IPS DF 6.9 (cell line): ENCODE measurements at places on chromosomes 7 and 10.

DNA sequence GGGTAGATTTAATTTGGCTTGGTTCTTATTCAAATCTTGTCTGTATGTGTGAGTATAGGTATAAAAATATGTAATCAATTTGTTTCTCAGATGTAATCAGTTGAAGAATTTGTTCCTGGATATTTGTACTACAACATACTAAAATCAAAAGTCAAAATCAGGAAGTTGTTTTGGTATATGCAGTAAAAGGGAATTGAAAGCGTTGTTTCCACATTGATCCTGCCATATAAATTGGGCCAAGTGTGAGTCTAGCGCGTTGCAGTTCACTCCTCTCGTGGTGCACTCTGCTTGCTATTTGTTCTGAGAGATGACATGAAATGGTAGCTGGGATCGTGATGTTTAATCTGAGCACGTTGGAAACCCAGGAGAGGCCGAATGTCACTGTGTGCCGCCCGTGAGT lies 55.9 kb downstream of the SHH start:
- no peak for DNase-seq

- no peak for DNase-seq
Measured at GRCh38 chr7:69708857-69709256, 110.6 kb downstream of the AUTS2 start.

GRCh38 chr7:94431176-94431575 lies 36.5 kb downstream of the COL1A2 start:
- DNase-seq: no peak

DNA sequence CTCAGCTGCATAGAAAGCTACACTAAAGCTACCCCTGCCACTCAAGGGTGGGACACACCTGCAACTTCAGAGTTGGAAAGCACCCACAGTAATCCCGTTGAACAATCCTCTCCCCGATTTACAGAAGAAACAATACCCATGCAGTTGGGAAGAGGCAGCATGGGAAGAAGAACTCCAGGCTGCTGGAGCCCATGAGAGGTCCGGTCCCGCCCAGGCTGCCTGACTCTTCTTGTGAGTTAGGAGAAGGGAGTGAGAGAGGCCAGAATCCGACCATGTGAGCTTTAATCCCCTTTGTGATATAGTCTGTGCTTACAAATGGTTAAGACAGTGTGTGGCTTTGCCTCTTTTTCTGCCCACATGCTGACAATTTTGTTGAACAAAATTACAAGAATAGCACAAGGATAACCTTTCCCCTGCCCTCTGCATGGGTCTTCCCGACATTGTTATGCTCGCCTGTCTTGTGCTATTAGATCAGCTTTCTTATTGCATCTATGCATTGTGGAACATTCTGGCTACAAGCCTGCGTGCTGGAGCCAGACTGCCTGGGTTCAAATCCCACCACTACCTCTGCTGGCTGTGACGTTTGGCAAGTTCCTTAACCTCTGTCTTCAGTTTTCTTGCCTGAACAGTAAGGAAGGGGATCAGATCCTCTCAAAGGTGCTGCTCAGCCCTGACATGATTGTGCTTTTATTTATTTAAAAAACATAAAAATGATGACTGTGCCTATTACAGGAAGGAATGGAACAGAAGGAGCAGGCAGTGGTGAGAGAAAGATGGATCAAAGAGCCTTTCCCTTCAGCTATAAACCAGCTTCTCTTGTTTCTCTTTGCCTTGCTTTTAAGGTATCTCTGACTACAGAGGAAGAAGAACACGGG lies 56.0 kb downstream of the BPGM start:
- no peak for DNase-seq

- no peak for DNase-seq
Measured at GRCh38 chr7:87517136-87517815, 41.8 kb upstream of the ABCB4 start.

- no peak for DNase-seq
Measured at GRCh38 chr10:14124941-14125340, 205.8 kb downstream of the FRMD4A start.

DNA sequence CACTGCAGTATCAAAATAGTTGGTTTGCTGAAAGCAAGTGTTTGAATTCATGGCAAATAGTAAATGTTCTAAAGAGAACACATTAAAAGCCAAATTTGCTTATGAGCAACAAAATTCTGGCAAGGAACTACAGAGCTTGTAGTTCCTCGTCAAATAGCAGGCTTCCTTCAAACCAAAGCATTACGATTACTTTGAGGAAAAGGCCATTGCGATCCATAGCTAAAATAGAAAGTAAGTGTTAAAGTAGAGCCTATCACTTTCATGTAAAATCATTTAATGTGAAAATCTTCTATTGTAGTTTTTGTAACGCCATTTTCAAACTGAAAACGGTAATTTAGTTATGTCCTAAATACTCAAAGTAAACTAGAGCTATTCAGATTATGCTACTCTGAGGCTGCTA lies 20.1 kb downstream of the CACNA2D1 start:
- no peak for DNase-seq

DNA sequence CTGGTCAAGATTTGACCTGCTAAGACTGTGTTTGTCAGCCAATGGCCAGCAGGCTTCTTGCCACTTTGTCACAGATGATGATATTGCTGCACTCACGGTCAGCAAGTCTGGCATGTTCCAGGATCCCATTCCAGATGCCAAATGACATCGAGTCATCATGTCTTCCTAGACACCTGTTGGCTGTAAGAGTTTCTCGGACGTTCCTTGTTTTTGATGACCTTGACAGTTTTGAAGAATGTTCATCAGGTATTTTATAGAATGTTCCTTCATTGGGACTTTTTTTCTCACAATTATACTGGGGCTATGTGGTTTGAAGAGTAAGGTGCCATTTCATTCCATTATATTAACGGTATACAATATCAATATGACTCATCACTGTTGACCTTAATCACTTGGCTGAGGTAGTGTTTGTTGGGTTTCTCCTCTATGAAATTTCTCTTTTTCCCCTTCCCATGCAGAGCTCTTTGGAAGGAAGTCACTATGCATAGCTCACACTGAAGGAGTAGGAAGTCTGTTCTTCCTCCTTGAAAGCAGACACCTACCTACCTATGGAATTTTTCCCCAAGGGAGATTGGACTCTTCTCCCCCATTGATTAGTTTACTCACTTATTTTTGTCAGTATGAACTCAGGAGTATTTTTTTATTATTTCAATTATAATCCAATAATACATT lies 31.6 kb downstream of the HECW1 start:
- DNase-seq: no peak

- DNase-seq: no peak
Measured at GRCh38 chr10:22253580-22253882, 35.7 kb upstream of the EBLN1 start.

- DNase-seq: no peak
Measured at GRCh38 chr10:22308390-22308789, 7.8 kb upstream of the COMMD3 start.

- no peak for DNase-seq
Measured at GRCh38 chr10:5071411-5072198, 22.6 kb upstream of the AKR1C3 start.

DNA sequence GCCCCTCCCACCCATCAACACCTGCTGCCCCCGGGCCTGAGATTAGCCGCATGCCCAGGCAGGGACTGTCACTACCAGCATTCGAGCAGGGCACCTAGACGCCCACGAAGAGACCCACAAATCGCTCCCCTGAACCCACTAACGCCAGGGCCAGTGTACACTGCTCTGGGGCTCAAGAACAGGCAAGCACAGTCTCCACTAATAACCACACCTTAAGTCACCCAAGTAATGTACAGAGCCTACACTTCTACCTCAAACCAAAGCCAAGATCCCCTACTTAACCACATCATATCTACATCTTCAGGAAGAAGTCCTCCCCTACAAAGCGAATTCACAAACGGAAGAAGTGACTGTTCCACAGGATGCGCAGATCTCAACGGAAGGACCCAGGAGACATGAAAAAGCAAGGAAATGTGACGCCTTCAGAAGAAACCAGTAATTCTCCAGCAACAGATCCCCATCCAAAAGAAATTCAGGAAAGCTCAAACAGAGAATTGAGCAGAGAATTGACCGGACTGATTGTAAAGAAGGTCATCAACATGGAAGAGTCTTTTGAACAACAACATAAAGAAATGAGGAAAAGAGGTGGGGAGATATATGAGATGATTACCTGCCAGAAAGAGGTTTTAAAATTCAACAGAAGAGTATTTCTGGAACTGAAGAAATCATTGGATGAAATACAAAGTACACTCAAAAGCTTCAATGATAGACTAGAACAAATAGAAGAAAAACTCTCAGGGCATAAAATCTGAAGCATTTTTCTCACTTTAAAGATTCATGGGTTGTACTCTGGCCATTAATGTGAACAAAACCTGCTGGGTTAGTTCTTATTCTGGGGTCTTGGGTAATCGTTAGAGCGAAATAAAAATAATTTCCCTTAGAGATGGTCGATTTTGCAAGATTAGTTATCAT lies 20.9 kb downstream of the IFT22 start:
- DNase-seq: no peak
